Hematopoietic multipotent progenitor cell treated with erythropoietin and hydrocortisone succinate and interleukin-3 and kit ligand, for 17 days (in vitro differentiated cells): ENCODE measurements at places on chromosomes 5 and 9.

DNA sequence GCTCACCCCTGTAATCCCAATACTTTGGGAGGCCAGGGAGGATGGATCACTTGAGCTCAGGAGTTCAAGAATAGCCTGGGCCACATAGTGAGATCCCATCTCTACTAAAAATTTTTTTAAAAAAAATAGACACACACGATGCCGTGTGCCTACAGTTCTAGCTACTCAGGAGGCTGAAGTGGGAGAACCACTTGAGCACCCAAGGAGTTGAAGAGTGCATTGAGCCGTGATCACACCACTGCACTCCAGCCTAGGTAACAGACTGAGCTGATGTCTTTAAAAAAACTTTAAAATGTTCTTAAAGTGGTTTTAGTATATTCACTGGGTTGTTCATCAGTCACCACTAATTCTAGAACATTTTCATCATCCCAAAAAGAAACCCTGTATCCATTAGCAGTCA is 51.9 kb upstream of the RNF38 start:
- DNase-seq: no peak

DNA sequence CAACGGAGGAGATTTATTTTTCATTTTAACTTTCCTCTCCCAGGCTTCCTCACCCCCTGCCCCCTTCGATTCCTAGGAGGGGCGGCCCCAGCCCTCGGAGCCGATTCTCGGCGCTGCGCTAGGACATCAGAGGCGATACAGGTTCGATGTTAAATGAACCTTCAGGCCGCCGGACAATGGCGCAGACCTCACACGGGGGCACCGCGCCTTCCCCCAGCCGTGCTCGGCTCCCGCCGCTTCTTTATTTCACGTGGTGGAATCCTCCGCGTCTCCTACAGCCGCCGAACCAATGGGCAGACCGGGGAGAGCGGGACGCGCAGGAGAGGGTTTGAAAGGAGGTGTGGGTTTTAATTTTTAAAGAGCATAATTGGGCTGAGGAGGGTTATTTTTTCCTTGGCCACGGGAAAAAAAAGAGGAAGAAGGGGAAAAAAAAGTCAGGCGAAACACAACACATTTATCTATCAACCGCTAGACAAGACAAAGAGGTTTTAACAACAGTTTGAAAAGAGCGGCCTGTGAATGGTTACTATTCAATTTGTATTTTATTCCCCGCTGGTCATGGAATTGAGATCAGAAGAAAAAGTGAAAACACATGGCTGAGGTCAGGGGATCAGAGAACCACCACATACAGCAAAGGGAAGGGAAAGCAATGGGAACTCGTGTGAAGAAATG is 126.8 kb downstream of the TMEM174 start:
- DNase-seq: no peak

DNA sequence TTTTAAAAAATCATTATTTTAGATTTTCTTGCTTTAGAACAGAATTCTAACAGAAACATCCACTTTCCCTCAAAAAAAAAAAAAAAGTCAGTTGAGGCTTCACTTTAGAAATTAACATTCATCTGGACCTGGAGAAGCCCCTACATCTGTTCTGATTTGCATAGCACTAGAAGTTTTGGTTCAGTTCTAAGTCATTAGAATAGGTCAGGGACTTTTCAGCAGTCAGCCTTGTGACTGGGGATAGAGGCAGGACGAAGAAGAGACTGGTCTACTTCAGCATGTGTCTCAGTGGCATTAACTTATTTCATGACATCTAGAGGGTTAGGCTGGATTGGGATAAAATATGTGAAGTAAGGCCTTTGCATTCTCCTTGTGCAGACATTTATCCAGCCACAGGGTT is 215.8 kb upstream of the DAB2 start:
- no peak for DNase-seq

GRCh38 chr9:125970340-125970739 is 223.2 kb downstream of the PBX3 start:
- DNase-seq: no peak

GRCh38 chr5:2201011-2201410 is 318.3 kb upstream of the IRX4 start:
- no peak for DNase-seq

DNA sequence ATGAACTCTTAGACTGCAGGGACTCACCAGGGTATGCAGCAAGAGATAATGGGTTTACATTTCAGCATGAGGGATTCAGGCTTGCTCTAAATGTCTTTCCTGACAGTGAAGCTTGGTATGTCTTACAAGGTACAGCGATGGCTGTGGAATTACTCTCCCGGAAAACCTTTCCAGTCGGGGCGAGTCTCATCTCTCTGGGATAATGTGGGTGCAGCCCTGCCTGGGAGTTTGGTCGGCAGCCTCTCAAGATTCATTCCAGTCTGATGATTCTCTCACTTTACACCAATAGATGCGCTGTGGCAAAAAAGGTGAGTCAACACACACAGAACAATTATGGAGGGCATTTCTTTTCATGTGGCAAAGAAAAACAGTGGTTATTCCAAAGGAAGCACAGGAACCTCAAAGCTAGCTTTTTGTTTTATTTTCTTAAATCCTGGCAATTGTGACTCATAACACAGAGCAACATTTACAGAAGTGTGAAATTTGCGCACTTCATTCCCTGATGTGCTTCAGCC is 190.3 kb downstream of the DCP2 start:
- DNase-seq: no peak
